Activated CD4-positive, alpha-beta T cell treated with anti-CD3 and anti-CD28 coated beads, Interleukin-2, amount 50 U/mL, for 4 hours (primary cell): ENCODE measurements at places on chromosomes 4 and X.
A peak's percentile ranks its signal among the peaks of the same experiment; 100 is the strongest.

- DNase-seq: no peak
Observed at GRCh38 chrX:130695931-130696330, 207.1 kb downstream of the ENOX2 start.

- no peak for DNase-seq
Observed at GRCh38 chr4:70778888-70779422, 57.2 kb downstream of the RUFY3 start.

- no peak for DNase-seq
Observed at GRCh38 chr4:169975838-169976796, 50.1 kb downstream of the MFAP3L start.

- DNase-seq: no peak
Observed at GRCh38 chr4:36123906-36124305, 120.4 kb downstream of the ARAP2 start.

DNA sequence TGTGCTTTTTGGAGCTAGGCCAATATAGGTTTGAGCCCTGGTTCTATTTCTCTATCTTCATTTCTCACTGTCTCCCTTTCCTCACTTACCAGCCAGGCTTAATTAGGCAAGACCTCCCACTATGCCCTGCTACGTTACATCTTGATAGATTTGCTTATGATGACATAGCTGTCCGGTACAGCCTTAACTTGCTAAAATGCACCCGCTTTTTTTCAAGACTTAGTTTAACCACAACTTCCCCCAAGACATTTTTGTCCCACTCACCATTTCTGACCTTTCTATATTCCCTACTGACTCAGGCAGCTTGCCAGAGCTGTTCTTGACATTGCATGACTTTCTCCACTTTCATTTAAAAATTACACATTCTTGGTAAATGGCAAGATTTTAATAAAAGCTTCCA lies 152.6 kb downstream of the MID1 start:
- no peak for DNase-seq

DNA sequence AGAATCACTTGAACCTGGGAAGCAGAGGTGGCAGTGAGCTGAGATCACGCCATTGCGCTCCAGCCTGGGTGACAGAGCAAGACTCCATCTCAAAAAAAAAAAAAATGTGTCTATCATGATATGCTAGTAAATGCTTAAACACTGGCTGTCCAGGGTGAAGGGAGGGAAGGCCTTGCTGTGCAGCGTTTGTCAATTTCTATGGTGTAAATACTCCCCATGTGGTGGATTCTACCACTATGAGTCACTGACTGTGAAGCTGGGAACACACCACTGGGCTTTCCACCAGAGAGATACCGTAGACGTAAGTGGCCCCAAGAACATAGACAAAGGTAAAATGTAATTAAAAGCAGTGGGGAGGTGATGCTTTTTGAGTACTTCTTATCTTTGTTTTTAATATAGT lies 51.3 kb upstream of the LEF1 start:
- DNase-seq: no peak

DNA sequence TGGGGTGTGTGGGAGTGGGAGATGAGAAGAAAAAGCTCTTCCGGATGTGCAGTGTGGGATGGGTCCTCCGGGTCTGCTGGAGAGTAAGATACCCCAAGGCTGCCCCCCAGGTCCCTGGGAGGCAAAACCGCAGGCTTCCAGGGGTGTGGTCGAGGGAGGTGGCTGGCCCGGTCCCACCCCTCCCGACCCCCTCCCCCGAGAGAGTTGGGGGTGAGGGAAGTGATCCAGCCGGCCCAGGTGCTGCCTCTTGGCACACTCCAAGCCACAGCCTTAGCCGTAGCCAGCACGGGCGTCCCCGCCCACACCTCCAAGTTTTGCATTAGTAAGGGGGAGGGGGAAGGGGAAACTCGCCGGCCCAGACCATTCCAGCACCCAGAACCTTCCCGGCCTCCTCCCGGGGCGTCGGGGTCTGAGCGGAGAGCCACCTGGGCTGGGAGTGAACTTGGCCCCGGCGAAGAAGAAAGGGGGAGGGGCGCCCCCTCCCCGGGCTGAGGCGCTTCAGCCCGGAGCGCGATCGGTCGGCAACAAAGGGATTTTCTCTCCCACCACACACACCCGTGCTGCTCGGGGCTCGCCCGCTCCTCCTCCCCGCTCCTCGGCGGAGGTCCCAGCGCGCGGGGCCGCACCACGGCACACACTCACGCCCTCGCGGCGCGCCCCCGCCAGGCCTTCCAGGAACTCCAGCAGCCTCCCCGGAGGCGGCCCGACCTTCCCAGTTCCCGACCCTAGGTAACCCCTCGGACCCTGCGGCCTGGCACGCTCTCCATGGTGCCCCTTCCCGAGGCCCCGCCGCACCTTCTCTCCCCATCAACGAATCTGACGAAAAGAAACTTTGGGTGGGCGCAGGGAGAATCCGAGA lies 14.4 kb downstream of the BCOR start:
- no peak for DNase-seq

- peak; percentile 43 for DNase-seq
Observed at GRCh38 chrX:10106806-10107205, 50.0 kb upstream of the CLCN4 start.

- no peak for DNase-seq
Observed at GRCh38 chr4:96260064-96260682, 420.3 kb downstream of the PDHA2 start.

GRCh38 chrX:18146954-18147353 lies 73.7 kb downstream of the BEND2 start:
- no peak for DNase-seq

- no peak for DNase-seq
Observed at GRCh38 chr4:76680952-76681351, 217.0 kb downstream of the SOWAHB start.

GRCh38 chrX:25084446-25084845 lies 68.7 kb upstream of the ARX start:
- no peak for DNase-seq

- DNase-seq: no peak
Observed at GRCh38 chrX:20015945-20016615, 25.2 kb upstream of the BCLAF3 start.

DNA sequence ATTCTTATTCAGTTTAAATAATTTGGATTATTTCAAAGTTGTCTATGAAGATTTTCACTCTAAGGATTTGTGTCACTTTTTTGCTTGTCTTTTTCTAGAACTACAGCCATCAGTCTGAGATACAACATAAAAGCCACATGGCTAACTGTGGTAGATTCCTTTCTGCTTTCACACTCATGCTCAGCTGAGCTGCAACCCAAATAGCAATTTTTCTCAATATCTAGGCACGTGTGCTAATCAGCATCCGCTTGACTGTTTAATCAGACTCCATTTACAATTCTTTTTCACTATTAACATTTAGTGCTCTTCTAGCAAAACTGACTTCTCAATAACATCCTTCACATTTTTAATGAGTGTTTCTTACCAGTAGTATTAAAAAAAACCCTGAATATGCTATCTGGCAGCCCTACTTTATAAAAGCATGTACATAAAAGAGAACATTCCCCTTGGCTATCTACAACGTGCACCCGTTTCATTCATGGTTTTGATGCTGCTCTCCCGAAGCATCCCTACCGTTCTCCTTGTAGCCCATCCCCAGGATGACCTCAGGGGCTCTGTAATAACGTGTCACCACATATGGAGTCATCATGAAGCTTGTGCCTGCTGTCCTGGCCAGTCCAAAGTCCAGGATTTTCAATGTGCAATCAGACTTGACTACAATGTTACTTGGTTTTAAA lies 259.2 kb downstream of the MAPK10 start:
- no peak for DNase-seq

- no peak for DNase-seq
Observed at GRCh38 chr4:78734441-78735162, 41.5 kb upstream of the BMP2K start.

DNA sequence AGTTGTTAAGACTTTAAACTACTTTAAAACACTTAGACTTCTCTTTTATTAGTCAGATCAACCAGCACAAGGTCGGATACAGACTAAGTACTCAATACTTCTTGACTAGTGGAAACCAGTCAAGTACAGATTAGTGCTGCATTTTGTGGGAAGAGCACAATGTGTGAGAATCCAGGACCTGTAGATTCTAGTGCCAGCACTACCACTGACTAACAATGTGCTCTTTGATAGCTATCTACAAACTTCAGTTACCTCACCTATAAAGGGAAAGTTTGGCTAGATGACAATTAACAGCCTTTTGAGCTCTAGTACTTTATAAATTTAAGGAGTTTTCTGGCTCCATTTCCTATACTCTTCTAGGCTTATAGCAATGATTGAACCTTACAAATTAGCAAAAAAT lies 181.5 kb downstream of the SLC4A4 start:
- DNase-seq: no peak

DNA sequence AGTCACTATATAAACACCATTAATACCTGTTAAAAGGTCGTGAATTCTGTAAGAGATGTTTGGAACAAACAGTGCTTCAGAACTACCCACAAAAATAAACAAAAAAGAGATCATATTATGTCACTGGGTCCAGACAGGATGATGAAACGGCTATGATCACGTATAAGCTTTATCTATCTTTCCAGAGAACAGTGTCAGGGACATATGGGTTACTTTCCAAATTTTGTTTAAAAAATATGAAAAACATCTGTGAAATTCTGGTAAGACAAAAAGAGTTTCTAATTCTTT lies 90.0 kb downstream of the SORBS2 start:
- no peak for DNase-seq

DNA sequence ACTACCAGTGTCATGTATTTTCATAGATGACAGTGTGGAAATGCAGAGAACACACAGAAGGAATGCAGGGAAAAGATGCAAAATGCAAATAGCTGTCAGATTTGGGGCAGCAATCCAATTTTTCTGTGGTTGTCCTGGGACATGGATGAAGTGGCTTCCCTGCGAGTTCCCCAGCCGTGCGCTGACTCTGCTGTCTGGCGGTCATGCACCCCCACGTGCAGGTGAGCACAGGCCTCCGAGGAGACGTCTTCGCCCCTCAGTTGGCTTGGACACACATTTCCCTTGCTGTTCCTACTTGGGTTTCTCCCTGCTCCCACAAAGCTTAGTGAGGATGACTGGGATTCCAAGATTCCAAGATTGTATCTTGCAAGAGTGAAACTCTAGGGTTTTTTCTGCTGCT lies 24.4 kb downstream of the BLOC1S4 start:
- DNase-seq: no peak

GRCh38 chrX:151722241-151722846 lies 6.5 kb downstream of the FATE1 start:
- no peak for DNase-seq

DNA sequence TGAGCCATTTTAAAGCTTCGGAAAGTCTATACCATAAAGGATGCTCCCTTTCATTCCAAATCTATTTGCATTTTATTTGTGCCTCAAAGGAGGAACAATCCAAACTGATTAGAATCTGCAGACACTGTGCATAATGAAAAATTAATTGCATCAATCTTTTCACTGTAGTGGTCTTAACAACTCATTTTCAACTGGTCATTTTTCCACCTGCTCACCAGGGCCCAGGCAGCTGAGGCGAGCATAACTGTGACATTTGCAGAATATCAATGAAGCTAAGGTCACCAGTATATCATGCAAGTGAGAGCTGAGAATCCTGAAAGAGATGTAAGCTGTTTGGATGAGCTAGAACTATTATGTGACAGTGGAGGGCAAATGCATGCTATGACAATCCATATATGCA lies 387.3 kb upstream of the TECRL start:
- DNase-seq: no peak

DNA sequence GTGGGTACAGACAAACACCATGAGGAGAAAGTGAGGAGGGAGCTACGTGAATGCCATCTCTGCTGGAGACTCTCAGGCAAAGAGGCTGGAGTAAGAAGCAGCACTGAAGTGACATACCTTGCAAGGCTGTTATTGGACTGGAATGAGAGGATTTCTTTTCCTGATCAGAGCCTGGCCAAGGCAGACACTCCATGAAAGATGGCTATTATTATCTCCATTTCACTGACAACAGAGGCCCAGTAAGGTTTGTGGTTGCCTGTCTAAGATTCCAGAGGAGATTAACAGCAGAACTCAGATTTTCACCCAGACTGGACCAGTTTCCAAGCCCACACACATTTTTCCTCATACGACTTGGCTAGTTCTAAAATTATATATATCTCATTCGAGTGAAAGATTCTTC lies 162.0 kb upstream of the EOLA2 start:
- no peak for DNase-seq

GRCh38 chr4:115740806-115741205 lies 627.4 kb upstream of the NDST4 start:
- no peak for DNase-seq

DNA sequence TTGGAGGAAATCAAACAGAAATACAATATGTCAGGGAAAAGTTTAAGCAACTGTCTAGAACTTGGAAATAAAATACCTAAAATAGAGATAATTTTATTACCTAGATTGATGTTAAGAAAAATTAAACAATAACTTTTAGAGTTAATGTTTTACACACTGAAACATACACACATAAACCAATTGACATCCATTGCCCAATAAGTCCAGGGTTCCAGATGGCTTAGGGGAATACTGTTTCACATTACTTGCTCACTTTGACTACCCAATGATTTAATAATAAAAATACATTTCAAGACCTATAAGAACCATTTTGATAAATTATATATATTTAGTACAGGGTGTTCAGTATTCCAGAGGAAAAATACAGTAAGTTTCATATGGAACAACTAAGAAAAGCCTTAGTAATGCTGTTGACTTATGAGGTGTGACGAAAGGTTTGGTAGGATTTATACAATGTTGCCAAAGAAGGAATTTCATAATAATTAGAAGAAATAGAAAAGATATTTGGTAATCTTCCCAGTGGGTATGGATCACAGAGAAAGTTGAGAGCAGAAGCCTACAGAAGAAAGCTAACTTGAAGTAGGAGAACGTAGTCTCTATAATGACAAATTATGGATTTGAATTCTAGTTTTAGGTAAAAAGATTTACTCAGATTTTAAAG lies 23.0 kb upstream of the UGT2B4 start:
- DNase-seq: no peak

GRCh38 chrX:109472939-109473735 lies 8.7 kb downstream of the GUCY2F start:
- DNase-seq: no peak

GRCh38 chr4:141609243-141609642 lies 27.1 kb upstream of the IL15 start:
- DNase-seq: no peak

DNA sequence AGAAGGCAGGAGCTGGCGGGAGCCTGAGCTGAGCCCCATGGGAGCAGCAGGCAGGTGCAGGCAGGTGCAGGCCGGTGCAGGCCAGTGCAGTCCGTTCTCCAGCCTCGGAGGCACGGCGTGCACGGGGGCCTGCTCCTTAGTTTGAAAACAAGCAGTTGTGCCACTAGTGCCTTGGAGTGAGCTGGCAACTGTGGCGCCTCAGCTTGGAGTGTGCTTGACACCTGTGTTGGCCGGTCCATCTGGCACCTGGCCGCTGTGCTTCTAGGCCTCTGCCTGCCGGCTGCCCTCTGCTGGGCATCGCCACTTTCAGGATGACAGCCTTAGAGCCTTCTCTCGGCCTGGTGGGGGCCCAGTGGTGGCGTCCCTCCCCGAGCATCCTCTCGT lies 47.9 kb downstream of the RGS12 start:
- no peak for DNase-seq

- DNase-seq: no peak
Observed at GRCh38 chrX:111896148-111896547, 20.2 kb downstream of the TRPC5OS start.

DNA sequence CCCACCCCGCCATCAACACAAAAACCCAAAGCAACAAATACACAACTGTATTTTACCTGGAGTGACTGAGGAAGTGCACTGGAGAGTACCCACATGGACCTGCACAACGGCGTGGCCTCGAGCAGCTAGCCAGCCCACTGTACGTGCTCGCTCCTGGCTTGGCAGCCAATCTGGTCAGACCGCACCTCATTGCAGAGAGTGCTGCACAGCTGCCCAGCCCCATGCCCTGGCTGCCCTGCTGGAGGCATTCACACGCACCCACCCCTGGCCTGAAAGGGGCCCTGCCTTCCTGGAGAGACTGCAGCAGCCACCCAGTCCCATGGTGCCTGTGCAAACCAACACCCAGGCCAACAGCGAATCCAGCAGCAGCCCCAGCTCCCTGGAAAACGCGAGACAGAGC lies 116.3 kb downstream of the GALNTL6 start:
- no peak for DNase-seq
